Stimulated activated CD4-positive, alpha-beta T cell treated with anti-CD3 and anti-CD28 coated beads, Interleukin-12 subunit alpha, Interleukin-12 subunit beta, amount 100 ng/mL, for 24 hours (primary cell): ENCODE measurements at places on chromosomes 3 and 15.

DNA sequence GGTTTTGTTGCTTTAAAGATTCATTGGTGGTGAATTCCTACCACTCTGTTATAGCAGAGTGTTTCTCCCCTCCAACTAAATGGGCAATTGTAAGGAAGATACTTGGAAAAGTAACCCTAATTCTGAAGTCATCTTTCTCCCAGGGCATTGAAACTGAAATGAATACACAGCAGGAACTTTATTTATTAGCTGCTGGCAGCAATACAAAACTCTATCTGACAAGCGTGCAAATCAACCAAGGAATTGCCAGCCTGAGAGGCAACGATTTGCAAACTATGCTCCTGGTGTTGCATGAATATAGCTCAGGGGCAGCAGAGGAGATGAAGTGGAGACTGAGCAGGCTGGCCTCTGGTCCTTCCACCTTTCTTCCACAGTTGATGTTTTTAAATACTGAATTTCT is 48.9 kb downstream of the CD200R1 start:
- no peak for DNase-seq

GRCh38 chr3:32374788-32375595 is 16.7 kb upstream of the CMTM7 start:
- DNase-seq = no peak

- peak; percentile 62 for DNase-seq
Observed at GRCh38 chr15:85412956-85413854, 32.8 kb downstream of the AKAP13 start.

GRCh38 chr15:99749386-99749785 is 16.1 kb upstream of the LYSMD4 start:
- no peak for DNase-seq

GRCh38 chr3:28022916-28023315 is 218.5 kb upstream of the CMC1 start:
- no peak for DNase-seq
